ENCODE measurements at places on chromosomes 16 and 17. TPM values are rescaled to one million over a fixed set of nuclear protein-coding genes. Genes with fewer than 3 reads are reported as not detected.

DNA sequence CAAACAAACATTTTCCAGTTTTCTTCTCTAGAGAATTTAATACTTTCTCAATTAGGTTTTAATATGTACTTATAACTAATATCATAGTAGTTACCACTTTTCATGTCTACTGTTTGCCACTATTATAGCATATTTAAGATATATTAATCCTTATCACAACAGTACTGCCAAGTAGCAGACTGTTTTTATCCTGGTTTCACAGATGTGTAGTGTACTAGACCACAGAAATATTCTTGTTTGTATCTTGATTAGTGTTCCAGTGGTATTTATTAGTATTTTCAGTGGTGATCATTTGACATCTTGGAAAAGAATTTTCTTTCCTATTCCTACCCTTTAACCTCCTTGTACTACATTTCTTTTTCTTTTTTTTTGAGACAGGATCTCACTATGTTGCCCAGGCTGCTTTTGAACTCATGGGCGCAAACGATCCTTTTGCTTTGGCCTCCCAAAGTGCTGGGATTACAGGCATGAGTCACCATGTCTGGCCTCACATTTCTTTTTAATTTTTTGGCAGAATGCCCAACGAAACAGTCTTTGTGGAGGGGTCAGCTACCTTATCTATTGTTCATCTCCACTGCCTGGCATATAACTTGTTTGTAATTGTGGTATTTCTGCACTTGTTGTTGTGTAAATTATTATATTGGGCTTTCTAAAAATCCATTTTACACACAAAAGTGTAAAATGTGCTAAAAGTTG lies 27.2 kb downstream of the MAP2K4 start:
- no peak for DNase-seq

DNA sequence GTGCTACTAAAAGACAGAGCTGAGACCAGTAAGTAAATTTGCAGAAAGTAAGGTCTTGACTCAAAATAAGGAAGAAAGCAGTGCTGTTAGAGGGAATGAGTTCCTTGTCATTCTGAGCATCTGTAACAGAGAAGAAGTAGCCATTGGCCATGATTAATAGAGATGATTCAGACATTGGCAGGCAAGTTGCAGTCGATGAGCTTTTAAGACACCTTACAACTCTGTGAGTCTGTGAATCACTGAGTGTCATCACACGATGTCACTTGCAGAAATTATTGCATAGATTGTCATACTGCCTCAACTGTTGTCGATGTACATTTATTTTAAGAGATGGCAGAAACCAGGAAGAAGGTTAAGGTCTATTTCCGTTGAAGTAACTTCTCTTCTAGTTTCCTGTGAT lies 201.1 kb upstream of the CDH13 start:
- DNase-seq: no peak

GRCh38 chr17:1958134-1958881 lies 66.8 kb downstream of the RTN4RL1 start:
- no peak for DNase-seq

DNA sequence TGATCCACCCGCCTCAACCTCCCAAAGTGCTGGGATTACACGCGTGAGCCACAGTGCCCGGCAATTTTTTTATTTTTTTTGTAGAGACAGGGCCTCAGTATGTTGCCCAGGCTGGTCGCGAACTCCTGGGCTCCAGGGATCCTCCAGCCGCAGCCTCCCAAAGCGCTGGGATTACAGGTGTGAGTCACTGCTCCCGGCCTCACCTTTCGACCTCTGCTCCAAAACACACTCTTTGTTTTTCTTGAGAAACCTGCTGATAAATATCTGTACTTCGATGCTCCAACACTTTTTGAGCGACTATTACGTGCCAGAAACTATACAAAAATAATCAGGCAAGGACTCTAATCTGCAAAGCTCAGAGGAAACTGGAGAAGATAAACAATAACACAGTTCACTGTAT lies 1.0 kb downstream of the MED1 start:
- no peak for DNase-seq

Gene NOXO1
- 1.2 TPM for total RNA-seq

Gene TNFRSF13B
- not detected for total RNA-seq

Gene CHP2
- total RNA-seq: 2.5 TPM

DNA sequence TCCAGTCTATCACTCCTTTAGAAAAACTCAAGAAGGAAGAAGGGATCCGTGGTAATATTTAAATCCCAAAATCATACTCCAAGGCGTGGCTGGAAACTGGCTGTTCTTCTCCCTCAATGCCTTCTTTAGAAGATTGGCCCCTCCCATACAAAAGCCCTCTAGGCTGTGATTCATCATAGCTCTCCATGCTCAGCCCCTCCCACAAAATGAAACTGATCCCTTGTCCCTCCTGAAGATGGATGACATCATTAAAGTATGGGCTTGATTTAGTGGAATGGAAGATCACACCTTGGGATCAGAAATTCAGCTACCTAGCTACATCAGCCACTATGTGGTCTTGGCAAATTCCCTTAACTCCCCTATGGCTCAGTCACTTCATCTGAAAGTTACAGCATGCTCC lies 4.1 kb downstream of the GRIN2A start:
- no peak for DNase-seq

DNA sequence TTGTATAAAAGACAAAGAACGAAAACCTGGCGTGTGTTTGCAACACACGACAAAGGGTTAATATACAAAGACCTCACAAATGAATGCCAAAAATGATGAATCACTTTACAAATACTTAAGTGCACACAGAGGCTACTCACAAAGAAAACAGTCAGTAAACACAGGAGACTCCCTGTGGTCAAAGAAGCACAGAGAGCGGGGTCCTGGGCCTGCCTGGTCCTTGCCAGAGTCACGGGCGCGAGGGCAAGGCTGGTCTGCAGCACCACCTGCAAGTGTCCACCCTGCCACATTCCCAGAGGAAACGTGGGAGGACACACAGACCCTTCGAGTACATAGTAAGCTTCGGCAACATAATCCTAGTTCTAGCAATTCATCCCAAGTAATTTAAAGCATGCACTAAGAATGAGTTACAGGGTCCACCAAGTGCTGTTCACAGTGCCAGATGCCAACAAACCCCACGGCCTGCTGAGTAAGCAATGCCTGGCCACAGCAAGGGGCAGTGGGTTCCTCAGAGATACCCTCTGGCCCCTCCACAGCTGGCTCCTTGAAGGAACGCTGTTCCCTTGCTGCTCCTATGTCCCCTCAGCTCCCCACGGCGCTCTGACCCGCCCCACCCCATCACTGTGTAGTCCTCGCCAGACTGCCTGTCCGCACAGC lies 24.6 kb upstream of the FAAP100 start:
- DNase-seq: no peak

DNA sequence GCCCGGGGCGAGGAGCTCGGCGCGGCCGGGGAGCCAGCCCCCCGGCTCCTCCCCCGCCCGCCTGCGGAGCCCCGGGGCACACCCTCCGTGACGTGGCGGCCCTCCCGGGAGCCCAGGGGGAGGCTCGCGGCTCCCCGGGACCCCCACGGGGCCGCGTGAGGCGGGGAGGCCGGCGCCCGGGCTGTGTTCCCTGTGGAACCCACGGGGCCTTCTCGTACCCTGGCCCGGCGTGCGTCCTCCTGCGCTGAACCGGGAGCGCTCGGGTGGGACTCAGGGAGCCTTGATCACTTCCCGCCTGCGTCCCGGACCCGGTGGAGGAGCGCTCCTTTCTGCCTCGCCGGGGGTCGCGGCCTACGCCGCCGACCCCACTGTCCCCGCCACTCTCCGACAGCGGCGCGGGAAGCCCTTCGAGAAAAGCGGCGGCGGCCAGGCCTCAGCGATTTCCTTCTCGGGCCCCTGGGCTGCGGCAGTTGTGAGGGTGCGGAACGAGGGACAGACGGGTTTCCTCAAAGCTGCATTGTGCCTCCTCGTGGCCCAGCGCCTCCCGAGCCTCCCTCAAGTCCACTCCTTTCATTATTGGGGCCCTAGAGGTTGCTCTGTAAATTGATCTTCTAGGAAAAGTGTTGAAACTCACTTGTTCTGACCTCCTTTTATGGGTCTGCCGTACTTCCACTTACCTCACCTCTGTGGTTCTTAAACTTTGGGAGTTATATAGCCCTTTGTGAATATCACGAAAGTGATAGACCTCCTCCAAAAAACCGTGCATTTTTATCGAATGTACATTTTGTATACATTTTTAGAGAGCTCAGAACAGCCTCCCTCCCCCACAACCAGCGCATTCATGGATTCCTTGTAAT lies 597 bp downstream of the LIG3 start:
- DNase-seq: no peak

Gene C17orf50
- total RNA-seq: not detected

Gene GLOD4
- total RNA-seq: 36.8 TPM

- no peak for DNase-seq
These were observed 32.7 kb downstream of the CDK5R1 start for GRCh38 chr17:32519228-32520103.

Gene MYH1
- not detected for total RNA-seq

Gene MARCHF10
- total RNA-seq: 0.25 TPM

DNA sequence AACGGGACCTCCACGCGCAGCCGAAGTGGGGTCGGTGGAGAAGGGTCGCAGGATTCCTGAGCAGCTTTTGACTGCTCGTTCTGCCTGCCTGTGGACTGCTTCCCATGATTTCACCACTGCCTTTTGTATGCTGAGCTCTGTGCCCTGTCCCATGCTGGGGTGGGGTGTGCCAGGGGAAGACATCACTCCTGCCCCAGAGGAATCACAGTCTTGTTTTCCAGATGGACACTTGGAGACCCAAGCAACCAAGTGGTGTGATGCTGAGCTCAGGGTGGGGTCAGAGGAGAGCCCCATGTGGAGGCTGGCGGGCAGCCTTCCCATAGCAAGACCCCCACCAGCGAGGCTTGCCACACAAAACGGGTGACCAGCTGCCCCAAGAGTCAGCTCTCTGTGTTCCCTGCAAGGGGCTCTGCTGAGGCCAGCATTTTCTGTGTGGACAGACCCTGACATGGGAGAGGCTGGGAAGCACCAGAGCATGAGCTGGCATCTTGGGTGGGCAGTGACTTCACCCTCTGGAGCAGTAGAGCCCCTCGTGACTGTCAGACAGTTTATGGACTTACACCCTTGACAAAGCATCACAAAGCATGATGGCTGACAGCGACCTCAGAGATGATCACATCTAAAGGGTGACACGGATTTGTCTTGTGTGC lies 111.9 kb downstream of the GNAO1 start:
- DNase-seq: no peak

Gene ZACN
- total RNA-seq: not detected

- no peak for DNase-seq
These were observed 34.3 kb downstream of the MYH3 start for GRCh38 chr17:10622617-10623485.

Gene HOXB13
- total RNA-seq: 5.4 TPM

GRCh38 chr17:63275318-63275970 lies 170.7 kb downstream of the CYB561 start:
- no peak for DNase-seq

Gene RAB26
- total RNA-seq: 1.5 TPM

GRCh38 chr16:52708476-52708875 lies 161.5 kb upstream of the TOX3 start:
- DNase-seq: no peak

DNA sequence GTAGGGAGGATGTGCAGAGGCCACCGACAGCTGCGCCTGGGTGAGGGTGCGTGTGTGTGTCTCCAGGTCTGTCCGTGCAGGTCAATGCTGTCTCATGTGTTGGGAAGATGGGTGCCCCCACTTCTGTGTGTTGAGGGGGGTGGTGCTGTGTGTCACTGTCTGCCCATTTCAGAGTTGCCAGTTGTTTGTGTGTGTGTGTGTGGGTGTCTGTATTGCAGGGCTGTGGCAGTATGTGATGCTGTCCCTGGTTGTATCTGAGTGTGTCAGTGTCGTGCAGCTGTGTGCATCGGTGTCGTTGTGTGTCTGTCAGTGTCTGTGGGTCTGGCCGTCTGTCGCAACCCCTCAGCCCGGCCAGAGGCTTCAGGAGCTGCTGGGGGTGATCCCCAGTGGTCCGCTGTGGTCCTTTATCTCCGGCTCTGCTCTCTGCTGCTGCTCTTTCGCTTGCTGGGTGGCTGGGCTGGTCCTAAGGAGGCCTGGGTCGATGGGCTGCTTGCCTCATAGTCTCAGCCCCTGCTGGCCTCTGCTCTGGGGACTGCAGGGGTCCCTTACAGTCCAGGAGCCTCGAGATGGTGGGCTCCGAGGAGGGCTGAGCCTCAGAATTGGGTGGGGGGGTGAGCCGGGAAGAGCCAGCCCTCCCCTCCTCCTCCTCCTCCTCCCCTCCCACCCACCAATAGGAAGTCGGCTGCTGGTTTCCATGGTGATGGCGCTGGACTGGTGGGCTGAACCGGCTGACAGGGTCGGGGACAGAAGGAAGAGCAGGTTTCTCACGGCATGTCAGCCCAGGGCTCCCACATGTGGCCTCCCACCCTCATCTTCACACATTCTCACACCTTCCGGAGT lies at the start of gene TSPOAP1:
TSPOAP1 (minus strand) TSS at position 601 of the 840 bp plus-strand sequence. CDS start 875 bp downstream, outside the sequence.
- DNase-seq: no peak

Gene SLC16A11
- not detected for total RNA-seq

DNA sequence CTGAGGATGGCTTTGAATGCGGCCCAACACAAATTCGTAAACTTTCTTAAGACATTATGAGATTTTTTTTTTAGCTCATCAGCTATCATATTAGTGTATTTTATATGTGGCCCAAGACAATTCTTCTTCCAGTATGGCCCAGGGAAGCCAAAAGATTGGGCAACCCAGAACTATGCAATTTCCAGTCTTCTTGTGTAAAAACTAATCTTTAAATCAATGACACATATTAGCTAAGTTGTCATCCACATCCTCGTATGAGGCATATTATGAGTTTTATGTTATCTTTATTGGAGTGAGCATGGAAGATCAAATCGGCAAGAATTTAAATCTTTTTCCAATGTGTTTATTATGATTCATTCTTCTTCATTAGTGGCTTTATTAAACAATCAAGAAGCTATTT lies 198.6 kb upstream of the HSBP1 start:
- DNase-seq: peak; percentile 11

DNA sequence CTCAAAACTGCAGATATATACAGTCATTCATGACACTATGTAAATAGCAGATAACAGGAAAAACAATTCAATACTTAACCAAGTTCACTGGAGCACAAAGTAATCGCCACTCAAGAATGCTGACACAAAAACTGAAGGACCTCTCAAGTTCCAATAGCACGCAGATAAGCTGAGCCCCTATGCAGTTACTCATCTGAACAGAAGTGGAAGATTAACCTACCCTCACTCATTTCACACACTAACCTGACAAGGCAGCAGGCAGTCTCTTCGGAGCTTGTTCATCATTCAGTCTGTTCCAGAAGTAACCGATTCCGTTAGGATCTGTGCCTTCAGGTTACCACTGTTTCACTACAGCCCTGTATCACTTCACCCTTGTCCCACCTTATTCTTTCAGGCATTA lies 6.0 kb downstream of the HELZ start:
- no peak for DNase-seq

- DNase-seq: no peak
These were observed 1.2 kb downstream of the JUP start for GRCh38 chr17:41785091-41785858.

- no peak for DNase-seq
These were observed 41.9 kb downstream of the FTO start for GRCh38 chr16:53745753-53746266.

DNA sequence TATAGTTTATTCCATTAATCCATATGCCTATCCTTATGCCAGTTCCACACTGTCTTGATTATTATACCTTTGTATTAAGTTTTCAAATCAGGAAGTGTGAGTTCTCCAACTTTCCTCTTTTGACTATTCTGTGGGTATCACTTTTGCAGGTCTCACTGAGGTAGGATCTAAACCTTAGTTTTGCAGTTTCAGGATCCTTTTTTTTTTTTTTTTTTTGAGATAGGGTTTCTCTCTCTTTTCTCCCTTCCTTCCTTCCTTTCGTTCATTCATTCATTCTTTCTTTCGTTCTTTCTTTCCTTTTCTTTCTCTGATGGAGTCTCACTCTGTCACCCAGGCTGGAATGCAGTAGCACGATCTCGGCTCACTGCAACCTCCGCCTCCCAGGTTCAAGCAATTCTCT lies 71.6 kb downstream of the CHD9 start:
- DNase-seq: no peak
